Endodermal cell (in vitro differentiated cells): ENCODE measurements at places on chromosomes 5 and 9. TPM values are rescaled to one million over a fixed set of nuclear protein-coding genes. Genes with fewer than 3 reads are reported as not detected.
A peak's percentile ranks its signal among the peaks of the same experiment; 100 is the strongest.

Gene CER1
- total RNA-seq, result 694 to 6,466 TPM (median 767 TPM) in 3 replicates

GRCh38 chr5:6632324-6632887 is 438 bp downstream of the NSUN2 start:
- H3K36me3 ChIP-seq, result peaks cover 40% of the 10 kb centered on the region
- peak overlapping the region; percentile 98 for H3K27ac ChIP-seq
- no peak for DNase-seq
- no peaks in the 10 kb centered on the region for H3K27me3 ChIP-seq

- H3K4me1 ChIP-seq, result no peaks in the 10 kb centered on the region
- no peaks in the 10 kb centered on the region for H3K27me3 ChIP-seq
- H3K4me3 ChIP-seq, result no peak overlapping the region
- DNase-seq, result no peak
- H3K36me3 ChIP-seq, result no peaks in the 10 kb centered on the region
Measured at GRCh38 chr5:33195431-33196165, 245.2 kb upstream of the TARS1 start.

GRCh38 chr5:43514025-43514424 is 923 bp downstream of the C5orf34 start:
- H3K27me3 ChIP-seq, result no peaks in the 10 kb centered on the region
- H3K4me1 ChIP-seq, result no peaks in the 10 kb centered on the region
- H3K36me3 ChIP-seq, result peaks cover 3% of the 10 kb centered on the region
- DNase-seq, result no peak
- H3K4me3 ChIP-seq, result peak overlapping the region; percentile 94
- no peak overlapping the region for H3K27ac ChIP-seq
